ENCODE measurements at places on chromosomes 5 and 9. TPM values are rescaled to one million over a fixed set of nuclear protein-coding genes. Genes with fewer than 3 reads are reported as not detected.

DNA sequence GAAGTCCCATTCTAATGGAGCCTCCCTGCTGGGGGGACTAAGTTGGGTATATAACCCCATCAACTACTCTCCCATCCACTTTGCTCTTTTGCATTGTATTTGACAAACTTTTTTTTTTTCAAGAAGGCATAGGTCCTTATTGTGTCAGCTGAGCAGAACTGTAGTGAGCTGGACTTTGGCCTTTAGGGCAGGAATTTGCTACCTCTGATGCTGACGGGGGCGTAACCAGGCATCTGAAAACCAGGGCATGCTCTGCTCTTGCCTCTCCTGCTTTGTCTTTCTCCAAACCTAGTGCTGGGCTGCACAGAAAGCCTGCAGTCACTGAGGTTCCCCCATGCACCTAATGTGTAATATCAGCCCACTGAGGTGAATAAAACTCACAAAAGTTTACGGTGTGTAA is 49.0 kb downstream of the MSX2 start:
- DNase-seq, result no peak

GRCh38 chr9:113493203-113493520 is 29.6 kb downstream of the RGS3 start:
- no peak for DNase-seq

The BTNL3 gene
- total RNA-seq, result not detected

The PCDHB8 gene
- total RNA-seq, result 1.6 TPM

DNA sequence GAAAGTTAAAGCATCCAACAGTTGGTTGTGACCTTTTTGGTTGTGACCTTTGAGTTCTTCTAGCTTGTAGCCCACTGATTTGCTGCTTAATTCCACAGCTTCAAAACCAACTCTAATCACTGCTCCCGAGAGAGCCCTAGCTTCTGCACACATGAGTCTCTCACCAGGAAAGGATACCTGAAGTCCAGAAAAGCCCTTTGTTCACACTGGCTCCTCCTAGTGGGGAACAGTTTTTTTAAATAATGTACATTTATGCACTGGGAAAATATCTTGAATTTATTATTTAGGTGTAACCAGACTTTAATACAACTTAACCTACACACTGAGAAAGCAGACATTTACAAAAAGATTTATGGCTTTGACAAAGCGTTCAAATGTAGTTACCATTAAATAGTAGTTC is 120.2 kb upstream of the CCDC152 start:
- no peak for DNase-seq

DNA sequence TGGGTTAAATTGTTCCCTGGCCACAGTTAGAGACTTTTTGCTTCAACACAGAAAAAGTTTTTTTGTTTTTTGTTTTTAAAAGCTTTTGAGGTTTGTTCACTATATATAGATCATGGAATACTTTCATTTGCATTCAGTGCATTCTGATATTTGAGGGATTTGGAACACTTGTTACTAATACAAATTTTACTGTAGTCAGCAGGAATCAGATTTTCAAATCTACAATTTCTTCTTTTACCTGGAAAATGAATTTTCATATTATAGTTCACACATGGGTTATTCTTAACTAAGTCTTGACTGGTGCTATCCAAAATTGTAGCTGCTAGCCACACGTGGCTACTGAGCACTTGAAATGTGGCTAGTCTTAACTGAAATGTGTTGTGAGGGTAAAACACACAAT is 142.0 kb downstream of the RMI1 start:
- no peak for DNase-seq

- no peak for DNase-seq
Measured at GRCh38 chr5:94782383-94782782, 163.9 kb downstream of the SLF1 start.

- no peak for DNase-seq
Measured at GRCh38 chr5:164801910-164802309, 1296.5 kb downstream of the MAT2B start.

The TLX3 gene
- total RNA-seq, result 0.32 TPM

The CCNJL gene
- 4.7 TPM for total RNA-seq

The CDX1 gene
- 0.21 TPM for total RNA-seq
